ENCODE measurements at places on chromosomes 2 and 18.

GRCh38 chr2:20621366-20622295, 29.3 kb downstream of the HS1BP3 start:
- DNase-seq: no peak

DNA sequence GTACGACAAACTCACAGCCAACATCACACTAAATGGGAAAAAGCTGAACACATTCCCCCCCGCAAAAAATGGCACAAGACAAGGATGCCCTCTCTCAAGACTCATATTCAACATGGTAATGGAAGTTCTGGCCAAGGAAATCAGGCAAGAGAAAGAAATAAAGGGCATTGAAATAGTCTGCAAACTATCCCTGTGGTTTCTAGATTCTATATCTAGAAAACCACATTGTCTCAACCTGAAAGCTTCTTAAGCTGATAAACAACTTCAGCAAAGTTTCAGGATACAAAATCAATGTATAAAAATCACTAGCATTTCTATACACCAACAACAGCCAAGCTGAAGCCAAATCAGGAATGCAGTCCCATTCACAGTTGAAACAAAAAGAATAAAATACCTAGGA, 294.6 kb upstream of the CYP26B1 start:
- DNase-seq: no peak

GRCh38 chr2:197713271-197713670, 8.1 kb downstream of the MARS2 start:
- no peak for DNase-seq

DNA sequence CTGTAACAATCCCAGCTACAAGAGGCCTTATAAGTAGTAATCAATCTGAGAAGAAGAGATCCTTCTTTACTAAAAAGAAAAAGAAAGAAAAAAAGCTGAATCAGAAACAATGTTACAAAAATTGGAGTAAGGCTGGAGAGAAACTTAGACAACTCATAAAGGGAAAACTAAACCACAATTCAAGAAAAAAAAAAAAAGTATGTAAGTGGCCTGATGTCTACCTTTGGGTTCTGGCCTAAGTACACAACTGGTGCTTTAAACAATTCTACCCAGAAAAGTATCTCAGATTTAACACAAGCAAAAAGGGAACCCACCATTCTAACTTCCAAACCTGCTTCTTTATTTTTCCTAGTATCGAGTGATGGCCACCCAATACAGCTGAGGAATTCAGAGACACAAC, 45.3 kb downstream of the ZNF521 start:
- DNase-seq: no peak

GRCh38 chr2:65678779-65679391, 246.5 kb upstream of the SPRED2 start:
- DNase-seq: no peak

- no peak for DNase-seq
Measured at GRCh38 chr2:60717691-60718090, 38.4 kb upstream of the PAPOLG start.

- DNase-seq: no peak
Measured at GRCh38 chr2:219769090-219769910, 141.9 kb downstream of the SLC4A3 start.

GRCh38 chr2:67633212-67633856, 236.2 kb downstream of the ETAA1 start:
- no peak for DNase-seq

DNA sequence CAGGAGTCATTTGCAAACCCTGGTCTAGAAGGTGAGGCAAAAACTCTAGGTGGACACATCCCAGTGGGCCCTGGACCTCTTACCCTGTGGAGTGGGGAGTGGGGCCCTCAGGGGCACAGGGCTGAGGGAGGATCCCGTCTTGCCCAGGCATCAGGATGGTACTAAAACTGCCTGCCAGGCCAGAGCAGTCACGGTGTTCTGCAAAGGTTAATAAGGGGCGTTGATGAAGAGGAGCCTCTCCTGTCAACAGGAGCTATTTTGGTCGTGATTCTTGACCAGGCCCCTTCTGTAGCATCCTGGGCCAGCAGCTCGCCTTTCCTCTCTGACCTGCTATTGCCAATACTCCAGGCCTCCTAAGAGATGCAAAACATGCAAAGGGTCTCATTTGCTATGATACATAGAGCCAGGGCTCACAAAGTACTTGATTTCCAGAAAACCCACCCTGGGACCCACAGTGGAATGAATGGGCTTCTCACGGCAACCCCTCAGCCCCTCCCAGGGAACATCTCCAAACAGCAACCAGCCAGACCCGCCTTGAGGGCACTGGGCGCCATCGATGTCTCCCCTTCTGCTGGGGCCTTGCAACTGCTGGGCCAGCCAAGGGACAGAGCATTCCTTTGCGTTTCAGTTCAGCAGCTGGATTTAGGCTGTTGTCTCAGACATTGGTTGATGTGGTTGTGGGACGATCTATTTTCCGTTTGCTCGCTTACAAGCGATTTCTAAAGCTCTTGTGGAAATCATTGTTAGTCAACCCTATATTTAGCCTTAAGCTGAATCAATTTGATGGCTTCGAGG, 111.1 kb downstream of the PDCL3 start:
- no peak for DNase-seq

DNA sequence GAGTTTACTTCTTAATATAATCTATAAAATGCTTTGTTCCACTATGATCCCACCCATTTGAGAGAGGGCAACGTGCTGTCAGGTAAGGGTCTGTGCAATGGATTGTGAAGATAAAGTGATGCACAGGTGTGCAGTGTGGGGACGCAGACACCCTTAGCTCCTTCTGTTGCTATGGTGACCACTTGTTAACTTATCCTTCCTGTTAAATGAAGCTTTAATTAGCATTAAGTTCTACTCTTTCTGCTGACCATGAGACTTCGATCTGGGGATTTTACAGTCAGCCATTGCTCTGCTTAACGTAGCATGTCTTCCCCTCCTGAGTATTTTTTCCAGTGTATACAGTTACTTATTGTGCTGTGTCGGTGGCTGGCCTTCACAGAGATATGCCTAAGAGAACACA, 23.1 kb upstream of the ALKAL2 start:
- no peak for DNase-seq

DNA sequence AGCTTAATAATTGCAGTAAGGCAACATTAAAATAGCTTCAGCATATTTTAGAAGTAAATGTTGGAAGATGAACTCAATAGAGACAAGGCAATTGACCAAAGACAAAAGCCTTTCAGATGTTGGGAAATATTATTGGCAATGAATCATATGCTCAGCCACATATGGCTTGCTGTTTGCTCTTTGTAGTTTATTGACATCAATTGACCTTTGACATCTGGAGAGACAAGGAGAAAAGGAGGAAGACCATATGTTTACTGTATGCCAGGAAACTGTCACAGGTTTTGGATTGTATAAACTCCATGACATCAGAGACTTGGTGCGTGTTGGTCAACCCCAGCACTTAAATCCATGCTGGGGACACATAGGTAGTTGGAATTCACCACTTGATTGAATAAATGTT, 60.6 kb upstream of the SLC16A14 start:
- no peak for DNase-seq

DNA sequence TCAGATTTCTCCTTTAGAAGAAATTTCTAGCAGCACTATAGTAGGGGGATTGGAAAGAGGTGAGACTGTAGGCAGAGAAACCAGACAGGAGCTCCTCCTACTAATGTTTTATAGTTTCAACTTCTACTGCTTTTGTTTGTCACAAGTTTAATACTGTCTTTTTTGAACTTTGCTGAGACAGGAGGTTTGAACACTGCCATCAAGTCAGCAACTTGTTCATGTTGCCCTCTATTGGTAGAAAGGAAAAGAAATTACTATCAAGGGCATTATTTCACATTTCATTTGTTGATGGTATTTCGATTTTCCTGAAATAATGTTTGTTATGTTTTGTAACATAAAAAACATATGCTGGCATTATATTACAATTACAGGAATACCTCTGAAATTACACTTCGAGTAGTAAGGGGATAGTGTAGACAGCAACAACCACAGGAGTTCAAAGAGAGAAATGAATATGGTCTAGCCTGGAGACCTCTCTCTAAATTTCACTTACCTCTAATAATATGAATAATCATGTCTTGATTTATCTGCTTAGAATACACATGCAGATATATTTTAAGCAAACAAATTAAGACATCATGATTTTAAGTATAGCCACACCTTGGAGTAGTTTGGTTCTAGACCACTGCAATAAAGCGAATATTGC, 12.4 kb upstream of the CCDC88A start:
- no peak for DNase-seq

DNA sequence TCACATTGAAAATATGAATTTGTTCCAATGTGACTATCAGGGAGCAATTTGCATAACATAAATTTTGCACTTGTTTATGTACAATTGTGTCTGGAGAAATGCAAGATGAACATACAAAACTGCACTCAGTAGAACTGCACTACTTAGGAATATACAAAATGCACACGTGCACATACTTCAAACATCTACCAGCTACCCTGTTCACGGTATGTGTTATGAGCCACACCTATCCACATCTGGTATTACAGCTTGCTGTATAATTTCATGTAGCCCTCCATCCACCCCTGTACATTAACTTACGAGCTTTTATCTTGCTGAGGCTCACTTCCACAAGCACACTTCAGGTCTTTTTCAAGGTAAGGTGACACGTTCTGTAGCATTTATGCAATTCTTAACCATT, 373.5 kb upstream of the ZEB2 start:
- no peak for DNase-seq

- no peak for DNase-seq
Measured at GRCh38 chr18:37390687-37391086, 174.9 kb downstream of the CELF4 start.

DNA sequence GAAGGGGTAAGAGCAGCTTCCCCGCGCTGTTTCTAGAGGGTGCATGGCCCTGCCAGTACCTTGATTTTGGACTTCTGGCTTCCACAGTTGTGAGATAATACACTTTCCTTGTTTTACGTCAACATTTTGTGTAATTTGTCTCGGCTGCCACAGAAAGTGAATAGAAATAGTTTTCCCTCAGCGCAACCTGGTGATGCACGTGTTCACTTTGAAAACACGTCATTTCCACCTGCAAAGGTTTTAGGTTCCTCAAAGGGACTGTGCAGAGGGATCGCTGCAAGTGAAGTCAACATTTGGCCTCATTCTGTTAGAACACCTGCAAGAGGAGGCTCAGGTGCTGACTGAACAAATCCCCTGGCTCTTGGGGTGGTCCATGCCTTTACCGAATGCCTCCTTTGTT, 71.7 kb downstream of the LONRF2 start:
- DNase-seq: no peak

DNA sequence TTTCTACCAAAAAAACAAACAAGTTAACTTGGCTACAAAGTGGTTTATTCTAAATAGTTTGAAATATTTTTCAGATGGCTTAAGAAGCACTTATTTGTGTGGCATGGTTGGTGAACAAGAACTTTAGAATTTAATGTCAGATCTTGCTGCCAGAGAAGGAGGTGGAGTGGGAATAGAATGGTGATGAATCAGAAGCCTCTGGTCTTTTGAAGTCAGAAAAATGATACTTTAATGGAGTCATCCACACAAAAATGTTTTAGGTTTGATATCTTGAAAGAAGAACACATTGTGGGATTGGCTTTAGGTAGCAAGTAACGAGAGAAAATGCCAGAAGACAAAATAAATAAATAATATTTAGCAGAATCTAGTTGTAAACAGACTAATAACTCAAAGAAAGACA, 243.1 kb upstream of the FANCL start:
- no peak for DNase-seq

DNA sequence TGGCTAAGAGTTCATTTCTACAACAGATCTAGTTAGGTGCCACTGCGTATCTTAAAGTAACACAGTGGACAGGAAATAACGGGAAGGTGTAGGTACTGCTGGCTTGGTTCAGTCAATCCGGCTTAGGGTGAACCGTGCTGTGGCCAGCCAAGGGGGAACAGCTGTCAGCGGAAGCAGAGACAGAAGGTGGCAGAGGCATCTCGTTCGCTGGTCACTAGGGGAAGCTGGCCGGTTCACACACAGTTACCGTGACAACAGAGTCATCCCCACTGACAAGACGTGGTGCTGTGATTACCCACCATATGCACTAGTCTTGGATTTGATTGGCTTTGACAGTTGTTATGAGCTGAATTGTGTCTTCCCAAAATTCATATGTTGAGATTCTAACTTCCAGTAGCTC, 58.8 kb upstream of the HDAC4 start:
- DNase-seq: no peak

DNA sequence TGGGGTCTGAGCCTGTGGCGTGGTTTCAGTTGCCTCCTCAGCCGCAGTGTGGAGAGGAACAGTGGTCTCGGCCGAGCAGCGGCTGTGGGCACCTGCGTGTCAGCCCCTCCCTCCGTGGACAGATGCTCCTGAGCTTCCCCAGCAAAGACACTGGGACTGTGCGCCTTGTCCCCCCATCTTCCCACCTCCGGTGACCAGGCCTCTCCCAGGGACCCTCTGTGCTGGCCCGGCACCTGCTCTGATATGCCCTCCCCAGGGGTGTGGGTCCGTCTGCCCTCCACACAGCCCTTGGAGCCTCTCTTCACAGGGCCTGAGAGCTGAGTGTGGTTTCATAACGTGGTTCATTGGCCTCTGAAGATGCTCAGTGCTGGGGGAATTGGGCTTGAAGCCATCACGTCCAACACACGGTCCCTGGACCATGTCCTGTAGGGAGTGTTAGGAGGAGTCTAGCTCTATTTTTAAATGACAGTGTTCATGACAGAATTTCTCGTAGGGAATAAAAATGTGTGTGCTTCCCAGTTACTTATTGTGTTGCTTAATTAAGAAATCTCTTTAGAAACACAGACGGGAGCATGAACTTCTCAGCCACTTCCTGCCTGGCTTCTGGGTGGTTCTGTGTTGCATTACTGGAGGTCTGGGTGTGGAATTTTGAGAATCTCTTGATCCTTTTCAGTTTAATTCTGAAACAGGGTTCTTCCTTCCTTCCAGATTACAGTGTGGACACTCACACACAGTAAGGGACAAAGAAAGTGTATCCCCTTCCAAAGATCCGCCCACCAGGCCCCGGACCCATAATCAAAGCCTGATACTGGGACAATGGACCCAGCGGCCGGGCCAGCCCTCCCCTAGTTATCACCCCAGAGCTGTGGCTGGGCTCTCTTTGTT, 110.7 kb downstream of the NFATC1 start:
- no peak for DNase-seq

Measured in stimulated activated CD8-positive, alpha-beta memory T cell treated with anti-CD3 and anti-CD28 coated beads, Interleukin-12 subunit alpha, Interleukin-12 subunit beta, amount 100 ng/mL, for 4 hours (primary cell).